ENCODE measurements at places on chromosomes 6 and 20. TPM values are rescaled to one million over a fixed set of nuclear protein-coding genes. Genes with fewer than 3 reads are reported as not detected.

KCNS1 gene
- not detected for polyA plus RNA-seq

DNA sequence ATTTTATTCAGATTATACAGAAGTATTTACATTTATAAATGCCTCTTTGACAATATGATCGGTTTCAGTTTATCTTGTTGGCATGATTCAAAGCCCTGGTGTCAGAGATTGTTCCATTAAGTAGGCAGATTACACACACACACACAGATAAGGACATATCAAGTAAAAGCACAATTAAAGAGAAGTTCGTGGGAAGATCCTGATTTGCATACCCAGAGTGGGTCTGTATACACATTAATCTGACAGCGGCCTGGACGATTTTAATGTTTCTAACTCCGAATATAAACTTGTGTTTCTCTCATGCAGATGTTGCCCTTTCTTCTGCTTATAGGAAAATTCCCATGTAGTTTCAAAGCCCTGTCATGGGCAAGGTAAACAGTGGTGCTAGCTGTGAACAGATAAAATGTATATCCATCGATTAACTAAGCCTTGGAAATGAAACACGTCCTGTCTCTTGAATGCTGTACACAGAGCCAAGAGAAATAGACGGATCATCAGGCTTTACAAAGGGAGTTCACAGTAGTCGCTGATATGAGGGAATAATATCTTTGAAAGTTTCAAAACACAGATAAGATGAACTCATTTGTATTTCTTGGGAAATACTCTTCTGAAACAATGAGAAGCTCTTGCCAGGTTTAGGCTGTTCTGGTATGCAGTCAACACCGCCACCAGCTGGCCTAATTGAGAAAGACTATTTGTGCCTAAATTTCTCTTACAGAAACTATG lies 108.2 kb upstream of the GMDS start:
- H3K36me3 ChIP-seq = peaks cover 3% of the 10 kb centered on the region
- H3K4me3 ChIP-seq = no peak overlapping the region
- no peaks in the 10 kb centered on the region for H3K27me3 ChIP-seq
- H3K4me1 ChIP-seq = no peaks in the 10 kb centered on the region

GRCh38 chr6:142548566-142548965 lies 246.8 kb downstream of the ADGRG6 start:
- no peak overlapping the region for H3K4me3 ChIP-seq
- H3K36me3 ChIP-seq = no peaks in the 10 kb centered on the region
- H3K27me3 ChIP-seq = no peaks in the 10 kb centered on the region
- no peak overlapping the region for H3K27ac ChIP-seq
- peaks cover 33% of the 10 kb centered on the region for H3K4me1 ChIP-seq

DNA sequence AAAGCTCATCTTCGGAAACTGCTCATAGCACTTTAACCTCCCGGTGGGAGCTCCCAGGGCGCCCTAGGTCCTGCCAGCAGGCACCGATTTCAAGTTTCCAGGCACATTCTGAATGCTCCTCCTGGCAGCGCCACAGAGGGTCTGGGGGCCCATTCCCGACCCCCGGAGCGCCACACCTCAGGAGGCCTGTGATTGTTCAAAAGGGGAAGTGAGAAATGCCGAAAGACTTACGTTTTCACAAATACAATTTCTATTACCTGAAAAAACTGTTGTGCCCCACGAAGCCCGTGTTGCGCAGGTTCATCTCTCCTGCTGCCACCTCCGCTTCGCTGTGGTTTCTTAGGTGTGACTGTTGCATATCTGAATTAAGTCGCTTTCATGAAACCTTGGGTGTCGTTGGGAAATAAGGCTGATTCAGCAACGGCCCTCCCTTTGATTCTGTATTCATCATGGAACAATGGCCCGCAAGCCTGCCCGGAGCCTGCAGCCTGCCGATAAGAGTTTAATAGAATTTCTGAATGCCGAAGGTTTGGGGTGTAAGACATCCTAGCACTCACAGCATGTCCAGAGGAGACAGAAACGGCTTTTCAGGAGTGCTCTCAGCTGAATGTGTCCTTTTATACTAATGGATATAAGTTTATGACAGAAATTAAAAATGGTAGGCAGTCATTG lies 1.9 kb upstream of the MYT1 start:
- no peaks in the 10 kb centered on the region for H3K4me1 ChIP-seq
- no peak for DNase-seq
- H3K27me3 ChIP-seq = peaks cover 23% of the 10 kb centered on the region
- H3K27ac ChIP-seq = no peak overlapping the region
- H3K4me3 ChIP-seq = no peak overlapping the region
- H3K36me3 ChIP-seq = no peaks in the 10 kb centered on the region

- H3K27me3 ChIP-seq = no peaks in the 10 kb centered on the region
- H3K27ac ChIP-seq = no peak overlapping the region
- no peak for DNase-seq
- H3K4me3 ChIP-seq = no peak overlapping the region
- H3K36me3 ChIP-seq = peaks cover 71% of the 10 kb centered on the region
Observed at GRCh38 chr6:158066136-158066781, 84.6 kb downstream of the SYNJ2 start.

DNA sequence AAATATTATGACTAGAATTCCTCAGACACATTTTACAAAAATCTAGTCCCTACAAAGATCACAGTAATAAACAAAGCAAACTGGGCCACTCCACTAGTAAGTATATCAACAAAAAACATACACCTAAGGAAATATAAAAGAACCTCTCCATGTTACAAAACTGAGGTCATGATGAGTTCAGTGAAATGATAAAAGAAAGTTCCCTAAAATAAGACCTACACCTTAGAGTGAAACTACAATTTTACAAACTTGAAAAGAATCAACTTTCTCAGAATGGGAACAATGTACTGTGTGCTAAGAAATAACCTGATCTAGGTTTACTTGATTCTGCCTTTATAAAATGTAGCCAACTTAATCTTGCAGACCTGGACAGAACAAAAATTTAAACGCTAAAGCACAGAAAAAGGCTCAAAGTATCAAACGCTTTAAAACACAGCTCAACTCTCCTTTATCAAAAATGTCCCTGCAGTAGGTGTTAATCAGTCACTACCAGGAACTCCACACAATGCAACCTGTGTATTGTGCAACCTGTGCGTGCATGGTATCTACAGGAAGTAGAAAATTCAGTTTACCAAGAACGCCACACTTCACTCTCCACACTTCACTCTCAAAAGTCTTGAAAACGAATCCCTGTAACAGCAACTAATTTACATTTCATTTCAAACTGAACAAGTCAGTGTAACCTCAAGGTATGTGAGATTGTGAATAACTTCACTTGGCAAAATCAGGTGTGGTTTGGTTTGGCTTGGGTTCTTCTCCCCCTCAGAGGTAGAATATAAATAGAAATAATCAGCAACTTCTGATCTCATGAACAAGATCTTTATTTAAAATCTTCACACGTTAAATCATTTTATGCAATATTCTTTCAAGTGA lies 1.8 kb downstream of the RALGAPA2 start:
- peaks cover 5% of the 10 kb centered on the region for H3K36me3 ChIP-seq
- peak overlapping the region; percentile 93 for H3K27ac ChIP-seq
- H3K4me1 ChIP-seq = peaks cover 19% of the 10 kb centered on the region
- H3K4me3 ChIP-seq = peak overlapping the region; percentile 94
- no peak for DNase-seq

GRCh38 chr6:126300126-126300525 lies 39.8 kb upstream of the CENPW start:
- DNase-seq = no peak
- no peaks in the 10 kb centered on the region for H3K27me3 ChIP-seq
- no peaks in the 10 kb centered on the region for H3K36me3 ChIP-seq
- peaks cover 7% of the 10 kb centered on the region for H3K4me1 ChIP-seq
- H3K27ac ChIP-seq = no peak overlapping the region
- H3K4me3 ChIP-seq = no peak overlapping the region

DNA sequence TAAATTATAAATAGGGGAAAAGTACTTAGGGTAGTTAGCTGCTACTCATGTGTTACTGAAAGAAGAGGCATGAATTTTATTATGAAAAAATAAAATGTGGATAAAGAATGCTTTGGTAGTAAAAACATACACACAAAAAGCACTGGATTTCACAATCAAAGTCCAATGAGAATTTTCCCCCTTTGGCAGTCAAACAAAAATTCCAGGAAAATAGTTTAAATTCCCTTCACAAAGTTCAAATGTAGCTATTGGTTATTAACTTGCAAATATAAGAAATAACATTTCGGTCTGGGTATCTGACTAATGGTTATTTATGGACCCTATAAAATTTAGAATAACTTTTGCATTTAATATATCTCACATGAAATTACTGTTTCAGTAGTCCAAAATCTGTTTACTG lies 210.4 kb downstream of the FOXC1 start:
- no peak overlapping the region for H3K27ac ChIP-seq
- DNase-seq = no peak
- no peaks in the 10 kb centered on the region for H3K27me3 ChIP-seq
- H3K4me1 ChIP-seq = peaks cover 3% of the 10 kb centered on the region
- no peaks in the 10 kb centered on the region for H3K36me3 ChIP-seq

- H3K27me3 ChIP-seq = no peaks in the 10 kb centered on the region
- H3K36me3 ChIP-seq = no peaks in the 10 kb centered on the region
- peaks cover 11% of the 10 kb centered on the region for H3K4me1 ChIP-seq
- H3K27ac ChIP-seq = no peak overlapping the region
- no peak for DNase-seq
Observed at GRCh38 chr6:136738692-136739057, 53.6 kb downstream of the MAP3K5 start.

SPINT4 gene
- polyA plus RNA-seq = not detected

- H3K4me1 ChIP-seq = peaks cover 74% of the 10 kb centered on the region
- H3K27ac ChIP-seq = peak overlapping the region; percentile 26
- no peak for DNase-seq
- peaks cover 15% of the 10 kb centered on the region for H3K36me3 ChIP-seq
Observed at GRCh38 chr20:2114990-2115681, 13.5 kb downstream of the STK35 start.

- H3K4me3 ChIP-seq = no peak overlapping the region
- peaks cover 3% of the 10 kb centered on the region for H3K4me1 ChIP-seq
- H3K27me3 ChIP-seq = no peaks in the 10 kb centered on the region
Observed at GRCh38 chr6:128347123-128347522, 173.3 kb downstream of the PTPRK start.

DNA sequence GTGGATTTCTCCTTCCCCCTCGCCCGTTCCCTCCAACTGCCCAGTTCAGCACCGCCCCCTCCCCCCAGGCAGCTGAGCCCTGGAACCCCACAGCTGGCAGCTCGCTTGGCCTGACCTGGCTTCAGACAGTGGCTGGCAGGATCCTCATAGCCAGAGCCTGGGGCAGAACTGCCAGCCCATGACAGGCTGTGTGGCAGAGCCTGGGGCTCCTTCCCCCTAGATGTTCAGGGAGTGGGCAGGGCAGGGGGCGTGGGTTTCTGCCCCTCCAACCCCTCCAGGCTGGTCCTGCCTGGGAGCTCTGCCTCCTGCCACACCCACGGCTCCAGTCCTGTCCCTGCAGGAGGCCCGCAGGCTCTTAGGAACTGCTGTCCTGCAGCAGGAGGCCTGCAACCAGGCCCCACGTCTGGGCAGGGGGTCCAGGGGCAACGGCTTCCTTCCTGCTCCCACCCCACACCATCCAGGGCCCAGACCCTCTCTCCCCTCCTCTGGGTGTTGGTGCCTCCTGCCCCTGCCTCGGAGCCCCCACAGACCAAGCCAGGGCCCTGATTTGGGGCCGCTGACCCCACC lies 9.6 kb upstream of the KCNQ2 start:
- DNase-seq = no peak
- H3K36me3 ChIP-seq = no peaks in the 10 kb centered on the region
- H3K27ac ChIP-seq = no peak overlapping the region
- H3K27me3 ChIP-seq = peaks cover 25% of the 10 kb centered on the region

SGK2 gene
- polyA plus RNA-seq = not detected
